ENCODE measurements at places on chromosomes 16 and 17.

DNA sequence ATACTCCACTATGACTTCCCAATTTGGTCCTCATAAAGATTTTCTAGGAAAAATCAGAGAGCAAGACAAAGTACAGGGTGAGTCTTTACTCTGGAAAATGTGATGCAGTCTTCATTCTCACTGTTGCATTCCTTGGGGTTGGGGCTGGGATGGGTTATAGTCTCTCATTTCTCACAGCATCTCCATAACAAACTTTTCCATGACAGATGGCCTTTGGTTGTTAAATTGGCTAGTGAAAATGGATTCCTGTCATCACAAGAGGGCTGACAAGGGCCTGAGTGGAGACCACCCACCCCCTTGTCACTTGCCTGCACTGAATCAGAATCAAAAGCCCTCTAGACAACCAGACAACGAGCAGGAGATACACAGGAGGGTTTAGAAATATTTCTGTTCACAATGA, 174.6 kb downstream of the AATF start:
- no peak for DNase-seq

GRCh38 chr16:89958596-89958995, 10.0 kb downstream of the DEF8 start:
- DNase-seq = no peak

- no peak for DNase-seq
Measured at GRCh38 chr17:71237903-71238538, 882.8 kb upstream of the SOX9 start.

DNA sequence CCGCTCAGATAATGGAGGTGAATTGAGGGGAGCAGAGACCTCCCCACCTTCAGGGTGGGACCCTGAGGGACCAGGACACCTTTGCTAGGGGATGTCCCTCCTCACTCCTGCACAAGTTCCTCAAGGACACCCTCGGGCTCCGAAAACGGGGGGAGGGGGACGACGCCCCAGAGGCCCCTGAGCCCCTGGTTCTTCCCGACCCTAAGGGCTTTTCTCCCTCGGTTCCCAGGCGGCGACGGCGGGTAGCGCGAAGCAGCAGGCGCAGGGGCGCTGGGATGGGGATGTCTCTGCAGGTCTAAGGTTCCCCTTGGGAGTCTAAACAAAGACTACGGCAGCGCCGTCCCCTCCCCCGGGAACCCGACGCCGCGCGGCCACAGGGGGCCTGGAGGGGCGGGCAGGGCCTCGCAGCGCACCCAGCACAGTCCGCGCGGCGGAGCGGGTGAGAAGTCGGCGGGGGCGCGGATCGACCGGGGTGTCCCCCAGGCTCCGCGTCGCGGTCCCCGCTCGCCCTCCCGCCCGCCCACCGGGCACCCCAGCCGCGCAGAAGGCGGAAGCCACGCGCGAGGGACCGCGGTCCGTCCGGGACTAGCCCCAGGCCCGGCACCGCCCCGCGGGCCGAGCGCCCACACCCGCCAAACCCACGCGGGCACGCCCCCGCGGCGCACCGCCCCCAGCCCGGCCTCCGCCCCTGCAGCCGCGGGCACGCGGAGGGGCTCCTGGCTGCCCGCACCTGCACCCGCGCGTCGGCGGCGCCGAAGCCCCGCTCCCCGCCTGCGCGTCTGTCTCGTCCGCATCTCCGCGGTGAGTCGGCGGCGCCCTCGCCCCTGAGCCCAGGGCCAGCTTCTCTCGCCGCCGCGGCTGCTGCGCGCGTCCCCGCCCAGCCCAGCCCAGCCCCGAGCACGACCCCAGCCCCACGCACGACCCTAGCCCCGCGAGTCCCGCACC, 36.7 kb upstream of the NDRG4 start:
- DNase-seq = no peak

DNA sequence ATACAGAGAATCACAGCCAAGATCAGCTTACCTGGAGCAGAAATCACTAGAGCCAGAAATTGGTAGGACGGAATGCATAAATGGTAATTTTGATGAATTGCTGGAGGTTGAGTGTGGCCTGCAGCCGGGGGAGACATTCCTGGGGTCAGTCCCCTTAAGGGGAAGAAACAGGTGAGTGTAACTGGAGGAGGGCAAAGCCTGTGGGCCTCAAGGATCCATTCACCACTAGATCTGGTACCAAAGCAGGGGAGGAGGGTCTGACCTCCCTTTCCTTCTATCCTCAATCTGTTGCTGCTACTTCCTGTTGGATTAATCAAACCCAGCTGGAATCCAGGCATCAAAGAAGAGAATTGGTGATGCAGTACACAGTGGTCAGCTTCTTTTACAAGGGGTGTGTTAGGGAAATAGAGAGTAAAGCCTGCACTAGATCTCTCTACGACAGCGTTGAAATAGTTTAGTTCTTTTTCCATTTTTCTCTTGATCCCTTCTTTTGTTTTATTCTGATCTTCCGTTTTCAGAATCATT, 8.6 kb upstream of the ABCA9 start:
- no peak for DNase-seq

DNA sequence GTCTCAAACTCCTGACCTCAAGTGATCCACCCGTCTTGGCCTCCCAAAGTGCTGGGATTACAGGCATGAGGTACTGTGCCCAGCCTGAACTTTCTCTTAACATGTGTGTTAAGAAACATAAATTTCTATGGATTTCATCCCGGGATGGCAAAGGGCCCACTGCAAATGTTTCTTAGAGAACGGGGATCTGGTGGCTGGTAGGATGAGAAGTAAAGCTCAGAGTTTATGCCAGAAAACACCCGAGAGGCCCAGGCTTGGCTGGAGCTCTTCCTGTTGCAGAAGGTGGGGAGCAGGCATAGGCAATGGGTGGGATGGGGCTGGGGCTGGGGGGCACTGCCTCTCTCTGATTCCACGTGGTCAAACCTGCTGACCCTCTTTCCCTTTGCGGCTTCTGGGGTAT, 5.6 kb upstream of the CARHSP1 start:
- no peak for DNase-seq

DNA sequence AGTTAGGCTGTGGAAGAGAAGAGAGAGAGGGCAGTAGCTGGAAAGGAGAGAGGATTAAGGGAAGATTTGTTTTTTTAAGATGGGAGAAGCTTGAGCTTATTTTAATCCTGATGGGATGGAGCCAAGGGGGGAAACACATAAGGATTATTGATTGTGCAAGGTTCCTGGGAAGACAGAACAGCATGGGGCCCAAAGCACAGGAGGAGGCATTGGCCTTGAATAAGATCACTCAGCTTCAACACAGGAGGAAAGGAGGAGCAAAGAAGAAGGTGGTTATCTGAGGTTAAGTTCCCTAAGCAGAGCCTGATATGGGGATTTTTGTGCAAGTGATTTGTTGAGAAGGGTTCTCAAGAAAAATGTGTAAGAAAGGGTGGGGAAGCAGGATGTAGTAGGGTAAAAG, 169.8 kb downstream of the ABCC12 start:
- no peak for DNase-seq

DNA sequence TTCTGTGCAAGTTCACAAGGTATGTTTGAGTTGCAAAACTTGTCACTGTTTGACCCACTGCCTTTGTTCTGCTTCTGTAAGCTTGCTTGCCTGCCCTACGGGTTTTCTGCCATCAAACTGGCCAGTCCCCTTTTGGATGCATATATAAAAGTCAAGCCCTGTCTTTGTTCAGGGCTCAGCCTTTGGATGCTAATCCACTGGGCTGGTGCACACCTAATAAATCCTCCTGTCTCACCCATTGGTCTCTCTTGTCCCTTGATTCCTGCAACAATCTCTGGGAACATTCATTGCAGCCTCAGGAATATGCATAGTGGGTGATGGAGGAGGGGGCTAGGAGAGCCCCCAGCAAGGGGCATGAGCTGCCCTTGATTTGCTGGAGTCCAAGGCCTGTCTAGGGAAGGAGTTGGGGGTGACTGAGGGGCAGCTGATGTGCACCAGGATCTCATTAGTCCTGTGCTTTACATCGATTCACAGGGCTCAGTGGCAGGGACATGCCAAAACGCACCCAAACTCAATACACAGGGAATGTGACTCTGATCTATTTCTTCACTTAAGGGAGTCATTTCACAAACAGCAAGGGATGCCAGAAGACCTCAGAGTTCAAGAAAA, 225.4 kb upstream of the NLRP1 start:
- no peak for DNase-seq

- no peak for DNase-seq
Measured at GRCh38 chr16:29650771-29651170, 12.3 kb upstream of the SPN start.

DNA sequence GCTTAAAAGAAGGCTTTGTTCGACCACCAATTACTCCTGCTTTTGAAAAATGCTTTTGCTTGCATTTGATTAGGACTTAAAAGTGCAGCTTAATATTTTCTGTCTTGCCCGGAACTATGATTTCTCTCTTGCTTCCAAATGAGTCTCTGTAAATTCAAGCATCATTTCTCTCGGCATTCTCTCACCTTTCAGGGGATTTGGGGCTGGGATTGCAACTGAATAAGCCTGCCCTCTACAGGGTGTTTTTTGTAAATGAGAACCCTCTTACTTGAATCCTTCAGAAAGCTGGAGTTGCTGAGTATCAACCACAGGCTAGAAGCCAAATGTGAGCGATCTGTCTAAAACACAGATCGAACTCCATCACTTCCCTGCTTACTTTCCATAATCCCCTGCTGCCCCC, 234.6 kb downstream of the TMEM114 start:
- DNase-seq = no peak

DNA sequence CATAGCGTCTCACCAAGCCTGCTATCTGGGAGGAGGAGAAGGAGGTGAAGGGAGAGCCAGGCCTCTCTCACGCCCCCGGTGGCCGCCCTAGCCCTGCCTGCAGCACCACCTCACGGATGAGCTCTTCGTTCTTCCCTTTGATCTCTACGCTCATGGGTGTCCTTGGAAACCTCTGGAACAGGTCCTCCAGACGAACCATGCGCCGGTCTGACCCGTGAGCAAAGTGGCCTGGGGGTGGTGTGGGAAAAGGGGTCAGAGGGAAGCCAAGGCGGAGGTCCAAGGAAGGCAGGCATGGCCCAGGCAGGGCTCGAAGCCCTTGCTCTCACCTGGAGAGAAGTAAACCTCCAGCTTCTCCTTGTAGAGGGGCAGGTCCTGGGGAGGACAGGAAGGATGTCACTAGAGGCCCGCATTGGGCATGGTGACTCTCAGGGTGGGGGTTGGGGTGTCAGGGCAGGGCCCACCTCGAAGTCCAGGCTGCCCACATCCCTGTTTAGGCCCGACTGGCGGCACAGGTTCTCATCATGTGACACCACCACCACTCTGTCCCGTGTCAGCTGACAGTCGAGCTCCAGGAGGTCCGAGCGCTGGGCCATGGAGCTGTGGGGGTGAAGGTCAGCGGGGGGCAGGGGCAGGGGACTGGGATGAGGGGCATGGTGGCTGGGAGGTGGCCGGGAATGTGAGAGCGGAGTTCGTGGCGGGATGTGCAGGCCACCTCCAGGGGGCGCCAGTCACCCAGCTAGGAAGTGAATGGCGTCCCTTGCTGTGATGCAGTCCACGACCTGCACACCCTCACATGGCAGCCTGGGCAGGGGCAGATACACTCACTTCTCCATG, 923 bp downstream of the GDPD3 start:
- peak; percentile 38 for DNase-seq

GRCh38 chr16:81688182-81688581, 90.9 kb upstream of the PLCG2 start:
- no peak for DNase-seq

DNA sequence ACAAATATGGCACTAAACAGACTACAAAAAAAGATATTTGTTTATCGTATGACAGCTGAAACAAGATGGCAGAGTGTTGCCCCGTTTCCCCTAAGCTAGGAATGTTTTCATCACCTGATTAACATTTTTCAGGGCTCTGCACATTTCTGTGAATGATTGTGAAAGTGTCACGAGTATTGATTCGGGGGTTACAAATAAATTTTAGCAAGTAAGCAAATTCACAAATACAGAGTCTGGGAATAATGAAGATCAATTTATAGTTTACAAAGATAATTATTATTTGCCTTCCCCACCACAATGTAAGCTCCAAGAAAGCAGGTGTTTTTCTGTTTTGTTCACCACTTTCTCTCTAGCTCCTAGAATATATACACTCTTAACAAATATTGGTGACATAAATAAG, 361.2 kb upstream of the ERCC4 start:
- DNase-seq = no peak

DNA sequence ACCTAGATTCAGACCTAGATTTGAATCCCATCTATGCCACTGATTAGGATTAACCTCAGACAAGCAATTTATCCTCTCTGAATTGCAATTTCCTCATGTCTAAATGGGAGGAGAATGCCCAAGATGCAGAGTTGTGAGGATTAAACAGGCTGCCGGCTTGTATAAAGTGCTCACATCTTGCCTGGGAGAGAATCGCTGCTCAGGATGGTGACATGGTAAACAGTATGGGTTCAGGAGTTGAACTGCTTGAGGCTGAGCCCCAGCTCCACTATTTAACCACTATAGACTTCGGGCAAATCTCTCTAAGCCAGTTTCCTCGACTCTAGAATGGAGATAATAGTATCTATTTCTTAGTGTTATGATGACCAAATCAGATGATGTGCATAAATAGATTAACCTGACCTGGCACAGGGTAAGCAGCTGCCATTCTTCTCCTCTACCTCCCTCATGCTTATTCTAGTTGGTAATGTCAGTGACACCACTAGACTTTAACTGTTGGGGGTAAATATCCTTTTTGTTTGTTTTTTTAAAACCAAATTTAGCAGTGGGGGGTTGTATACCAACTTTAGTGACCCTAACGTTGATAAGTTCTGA, 732 bp upstream of the RPL27 start:
- DNase-seq = no peak

GRCh38 chr17:81912441-81913309, 1.5 kb upstream of the PCYT2 start:
- DNase-seq = no peak

- no peak for DNase-seq
Measured at GRCh38 chr16:69890892-69891282, 60.2 kb upstream of the CLEC18A start.

GRCh38 chr17:3974138-3974687, 10.0 kb upstream of the ATP2A3 start:
- DNase-seq = no peak

- no peak for DNase-seq
Measured at GRCh38 chr17:50133769-50134099, 3.8 kb upstream of the SAMD14 start.

DNA sequence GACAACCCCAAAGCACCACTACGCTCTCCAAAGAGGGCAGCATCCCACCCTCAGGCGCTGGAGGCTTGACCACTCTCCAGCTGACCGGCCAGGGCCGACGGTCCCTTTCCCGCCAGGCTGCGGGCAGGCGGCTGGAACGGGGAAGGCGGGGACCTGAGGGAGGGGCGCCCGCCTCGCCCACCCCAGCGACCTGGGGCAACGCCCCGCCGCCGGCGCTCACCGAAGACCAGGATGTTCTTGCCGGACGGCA, 431 bp downstream of the DYNC1LI2 start:
- no peak for DNase-seq
